CD4-positive, alpha-beta T cell treated with Interleukin-4 for 1 hour (primary cell): ENCODE measurements at places on chromosomes 7 and 10.

- DNase-seq: no peak
Observed at GRCh38 chr10:64316833-64317232, 795.6 kb downstream of the REEP3 start.

GRCh38 chr10:92972066-92972870 lies 88.3 kb upstream of the CYP26C1 start:
- no peak for DNase-seq

GRCh38 chr10:43253461-43254198 lies 13.2 kb downstream of the RASGEF1A start:
- DNase-seq: no peak

- DNase-seq: no peak
Observed at GRCh38 chr7:159046300-159046699, 98.4 kb downstream of the VIPR2 start.

DNA sequence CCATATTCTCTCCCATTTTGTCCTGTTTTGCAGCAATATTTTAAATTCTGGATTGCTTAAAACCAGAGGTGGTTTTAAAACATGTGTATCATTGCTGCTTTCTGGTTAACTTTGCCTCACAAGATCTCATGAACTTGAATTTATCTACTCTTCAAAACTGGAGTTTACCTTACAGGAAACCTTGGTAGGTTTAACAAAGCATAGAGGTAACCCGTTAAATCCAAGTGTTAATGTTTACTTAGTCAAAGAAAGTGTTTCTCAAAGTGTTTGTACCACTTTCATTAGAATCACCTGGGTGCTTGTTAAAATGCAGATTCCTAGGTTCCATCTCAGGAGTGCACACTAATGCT lies 44.0 kb upstream of the VDAC2 start:
- no peak for DNase-seq

GRCh38 chr10:55091691-55092328 lies 290.8 kb upstream of the PCDH15 start:
- DNase-seq: no peak

DNA sequence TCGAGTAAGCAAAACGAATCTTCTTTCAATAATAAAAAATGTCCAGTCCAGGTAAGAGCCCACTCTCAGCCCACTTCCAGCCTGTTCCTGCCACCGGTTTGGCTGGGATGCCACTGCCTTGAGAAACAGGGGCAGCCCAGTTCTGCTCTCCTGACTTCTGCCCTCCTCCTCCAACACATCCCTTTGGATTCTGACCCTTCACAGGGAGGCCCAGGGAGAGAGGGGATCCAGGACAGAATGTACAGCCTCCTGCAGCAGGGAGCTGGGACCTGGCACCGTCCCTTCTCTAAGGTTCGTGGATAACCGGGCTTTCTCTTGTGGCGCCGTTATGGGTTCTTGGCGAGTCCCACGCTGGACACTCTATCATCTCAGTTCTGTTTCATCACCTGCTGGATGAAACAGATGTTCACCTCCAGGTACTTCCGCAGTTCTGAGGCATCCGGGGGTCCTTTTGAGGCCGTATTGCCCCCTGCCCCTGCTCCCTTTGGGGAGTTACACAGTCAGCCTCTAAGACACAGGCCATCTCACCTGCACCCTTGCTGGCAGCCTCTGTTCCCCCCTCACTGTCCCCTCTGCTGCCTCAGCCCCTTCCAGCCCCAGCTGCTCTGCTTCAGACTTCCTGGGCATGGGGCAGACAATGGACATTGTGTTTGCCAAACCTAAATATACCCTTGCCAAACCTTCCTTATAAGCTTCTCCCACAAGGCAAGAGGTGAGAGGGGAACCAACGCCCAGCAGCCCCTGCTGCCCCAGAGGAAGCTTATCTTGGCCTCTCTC lies 203.8 kb upstream of the ZMIZ1 start:
- DNase-seq: no peak

DNA sequence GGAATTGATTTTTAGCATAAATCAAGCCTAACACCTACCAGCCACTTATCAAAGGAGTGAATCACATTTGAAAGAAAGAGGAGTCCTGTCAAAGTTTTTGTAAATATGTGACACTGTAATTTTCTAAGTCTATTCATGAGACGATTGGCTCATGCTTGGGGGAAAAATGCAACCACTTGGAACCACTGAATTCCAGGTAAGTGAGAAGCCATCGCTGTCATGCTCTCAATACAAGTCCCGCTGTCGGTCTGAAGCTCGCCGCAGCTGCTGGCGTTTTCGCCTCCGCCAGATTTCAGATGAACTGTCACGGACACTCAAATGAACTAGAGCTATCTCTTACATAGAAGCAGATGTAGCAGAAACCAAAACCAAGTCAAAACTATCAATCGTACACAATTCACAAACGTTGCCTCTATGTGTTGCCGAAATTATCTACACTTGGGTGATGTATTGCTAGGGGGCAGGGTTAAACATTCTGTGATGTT lies 279.8 kb upstream of the FZD8 start:
- DNase-seq: no peak

- no peak for DNase-seq
Observed at GRCh38 chr7:68235937-68236336, 1239.3 kb downstream of the TYW1 start.

- no peak for DNase-seq
Observed at GRCh38 chr10:62374862-62375710, 917 bp downstream of the ZNF365 start.

DNA sequence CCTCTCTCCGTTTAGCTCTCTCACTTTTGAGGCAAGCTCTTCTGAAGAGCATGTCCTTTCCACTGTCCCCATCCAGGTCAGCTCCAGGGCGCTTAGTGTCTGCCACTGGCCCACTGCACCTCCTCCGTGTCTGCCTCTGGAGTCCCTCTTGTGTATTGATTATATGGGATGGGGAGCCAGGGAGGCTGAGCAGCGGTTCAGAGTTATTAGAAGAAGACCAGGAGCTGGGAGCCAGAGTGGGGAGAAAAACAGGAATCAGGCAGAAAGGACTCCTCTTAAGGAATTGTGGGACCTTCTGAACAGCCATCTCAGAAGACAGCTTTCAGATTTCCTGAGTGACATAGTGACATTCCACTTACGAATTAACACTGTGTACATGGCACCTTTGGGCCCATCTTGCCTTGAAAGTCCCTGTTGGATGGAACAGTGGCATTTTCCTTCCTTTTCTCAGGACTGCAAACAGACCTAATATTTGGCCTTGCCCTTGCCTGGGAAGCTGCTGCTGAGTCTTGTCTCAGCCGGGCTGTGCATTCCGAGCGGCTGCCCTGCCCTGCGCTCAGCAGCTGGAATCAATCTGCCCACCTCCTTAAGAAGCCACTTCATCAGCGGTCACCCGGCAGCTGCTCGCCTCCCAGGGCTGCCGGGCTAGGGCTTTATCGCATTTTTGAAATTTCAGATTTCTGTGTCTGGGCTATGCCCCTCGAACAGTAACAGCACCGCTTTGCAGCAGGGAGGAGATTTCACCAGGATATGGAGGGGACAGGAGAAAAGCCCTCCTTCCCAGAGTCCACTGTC lies 81.1 kb upstream of the PRKG1 start:
- DNase-seq: no peak

DNA sequence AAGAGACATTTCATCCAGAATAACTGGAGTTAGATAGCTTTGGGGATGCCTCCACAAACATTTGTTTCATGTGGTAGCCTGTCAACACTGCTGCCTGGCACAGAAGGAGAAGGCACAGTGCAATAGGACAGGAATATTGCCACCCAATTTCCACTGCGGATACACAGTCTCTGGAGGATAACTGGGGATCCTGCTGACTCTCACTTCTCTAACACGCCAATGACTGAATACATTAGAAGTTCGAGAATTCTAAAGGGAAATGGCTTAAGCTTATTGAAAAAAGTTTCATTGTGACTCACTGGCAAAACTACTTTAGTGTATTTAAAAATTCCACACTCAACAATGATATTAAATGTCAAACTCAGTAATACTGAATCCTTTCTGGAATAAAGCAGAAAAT lies 12.9 kb downstream of the ARL3 start:
- no peak for DNase-seq

DNA sequence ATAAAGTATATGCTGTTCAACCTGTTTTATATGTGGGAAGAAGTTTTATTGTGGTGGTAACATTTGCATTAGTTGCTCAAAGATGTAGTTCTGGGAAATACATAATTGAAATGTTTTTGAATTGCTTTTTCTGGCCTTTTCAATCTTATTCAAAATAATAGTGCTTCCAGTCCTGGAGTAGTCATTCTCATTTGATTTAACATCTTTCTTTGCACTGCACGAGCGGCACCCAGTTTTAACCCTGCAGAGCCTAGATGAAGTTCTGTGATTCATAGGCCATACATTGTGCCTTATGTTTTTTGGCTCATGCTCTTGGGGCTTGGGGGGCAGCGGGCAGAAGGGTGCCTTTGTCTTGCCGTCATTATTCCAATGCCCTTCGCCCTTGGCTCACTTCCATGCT lies 9.9 kb downstream of the ARID5B start:
- no peak for DNase-seq

DNA sequence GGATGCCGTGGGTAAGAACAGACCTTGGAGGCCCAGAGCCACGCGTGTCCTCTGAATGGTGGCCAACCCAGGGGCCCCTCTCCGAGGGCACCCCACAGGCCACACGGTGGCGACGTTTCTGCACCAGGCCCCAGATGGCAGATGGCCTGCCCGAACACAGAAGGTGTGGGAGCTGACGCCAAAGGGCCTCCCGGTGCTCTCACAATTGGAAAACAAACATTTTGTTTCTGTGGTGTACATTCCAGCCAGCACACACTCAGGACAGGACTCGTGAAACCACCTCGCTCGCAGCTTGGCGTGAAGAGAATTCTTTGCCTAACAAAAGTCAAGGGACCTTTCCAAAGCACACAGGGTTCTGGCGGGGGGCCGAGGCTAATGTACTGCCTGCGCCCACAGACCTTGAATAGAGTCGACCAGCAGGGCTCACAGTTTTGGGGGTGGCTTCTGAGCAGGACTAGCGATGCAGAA lies 112.1 kb downstream of the FAM53B start:
- peak; percentile 44 for DNase-seq

GRCh38 chr10:1733720-1734119 lies 3.6 kb downstream of the ADARB2 start:
- DNase-seq: no peak

- DNase-seq: no peak
Observed at GRCh38 chr7:38394660-38395059, 121.2 kb upstream of the TARP start.

DNA sequence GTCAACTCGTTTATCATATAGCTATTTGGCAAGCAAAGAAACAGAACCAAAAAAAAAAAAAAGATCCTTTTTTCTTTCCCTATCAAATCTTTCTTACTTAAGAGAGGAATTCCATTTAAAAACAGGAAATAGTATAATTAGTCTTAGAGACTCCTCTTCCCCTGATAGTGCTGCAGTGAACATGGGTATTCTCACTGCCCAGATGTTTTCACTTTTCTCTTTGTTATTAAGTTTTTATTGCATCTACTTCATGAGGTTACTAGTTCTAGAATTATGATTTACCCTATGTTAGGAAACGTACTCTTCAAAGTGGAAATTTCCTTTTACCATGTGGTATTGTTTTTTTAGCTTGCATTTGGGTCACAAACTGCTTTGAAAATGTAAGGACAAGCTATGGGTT lies 8.5 kb downstream of the CASP2 start:
- DNase-seq: no peak

GRCh38 chr10:115045499-115045898 lies 47.7 kb upstream of the ATRNL1 start:
- DNase-seq: no peak

DNA sequence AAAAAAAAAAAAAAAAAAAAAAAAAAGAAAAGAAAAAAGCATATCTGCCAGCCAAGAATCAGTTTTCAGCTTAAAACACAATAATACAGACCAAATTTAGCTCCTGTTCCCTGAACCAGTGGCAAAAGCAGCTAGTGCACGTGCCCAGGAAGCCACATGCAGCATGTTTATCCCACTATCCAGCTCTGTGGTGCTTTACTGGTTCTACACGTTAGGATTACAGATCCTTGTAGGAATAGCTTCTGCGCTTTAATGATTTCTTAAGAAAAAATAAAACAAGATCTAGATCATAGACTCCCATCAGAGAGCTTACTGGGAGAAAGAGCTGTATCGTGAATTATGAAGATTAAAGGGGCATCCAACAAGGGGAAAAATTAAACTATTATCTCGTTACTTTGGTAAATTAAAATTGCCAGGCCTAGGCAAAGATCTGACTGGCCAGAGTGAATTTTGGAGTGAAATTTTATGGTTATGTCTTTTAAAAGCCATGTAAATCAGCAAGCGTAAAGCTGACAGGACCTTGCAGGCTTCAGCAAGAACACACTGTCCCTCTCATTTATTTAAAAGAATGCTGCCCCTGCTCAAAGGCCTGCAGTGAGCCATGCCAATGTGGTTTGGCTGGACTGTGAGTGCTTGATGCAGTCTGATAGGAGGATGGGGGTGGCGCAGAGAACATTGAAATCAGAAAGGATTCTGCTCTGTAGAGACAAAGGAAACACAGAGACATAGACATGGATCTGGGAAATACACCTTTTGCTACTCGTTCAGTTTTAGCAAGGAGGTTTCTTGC lies 177.3 kb upstream of the PHYHIPL start:
- no peak for DNase-seq

DNA sequence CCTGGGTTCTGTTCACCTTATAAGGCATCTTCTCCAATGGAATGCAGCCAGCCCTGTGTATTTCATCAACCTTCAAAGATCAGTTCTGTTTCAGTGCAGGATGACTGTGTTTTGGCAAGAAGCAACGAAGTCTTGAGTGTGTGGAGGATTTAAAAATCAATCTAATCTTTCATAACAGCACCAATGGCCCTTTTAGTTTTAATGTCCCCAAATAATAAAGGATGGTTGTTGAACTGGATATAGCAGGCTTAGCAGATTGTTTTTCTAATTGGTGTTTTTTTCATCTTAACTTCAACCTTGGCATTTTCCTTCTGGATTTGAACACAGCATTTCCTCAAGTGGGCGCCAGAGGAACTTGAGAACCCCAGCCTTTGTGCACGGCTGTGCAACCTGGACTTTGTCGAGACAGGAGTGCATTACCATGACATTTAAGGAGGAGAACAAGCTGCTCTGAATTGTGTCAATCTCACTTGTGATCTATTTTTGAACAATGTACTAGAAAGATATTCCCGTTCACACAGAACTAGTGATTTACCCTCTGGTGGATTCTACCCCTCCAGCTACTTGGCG lies 313.3 kb upstream of the AKR1E2 start:
- no peak for DNase-seq

DNA sequence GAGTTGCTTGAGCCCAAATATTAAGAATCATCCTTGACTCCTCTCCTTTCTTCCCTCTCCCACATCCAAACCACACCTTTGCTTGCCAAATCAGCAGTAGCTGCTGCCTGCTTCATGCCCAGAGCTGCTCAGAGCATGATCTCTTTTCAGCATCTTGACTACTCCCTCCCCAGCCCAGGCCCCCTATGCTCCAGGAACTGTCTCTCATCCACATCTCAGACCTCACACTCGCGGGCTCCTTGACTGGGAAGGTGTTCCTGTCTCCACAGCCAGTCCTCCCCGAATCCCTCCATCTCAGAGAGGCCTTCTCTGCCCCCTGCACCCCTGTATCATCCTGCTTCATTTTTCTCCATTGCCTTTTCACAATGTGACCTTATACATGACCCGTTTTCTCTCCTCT lies 157.0 kb downstream of the DNAJB6 start:
- no peak for DNase-seq
